ENCODE measurements at places on chromosomes 16 and 17.

- no peak for DNase-seq
These were observed 7.3 kb upstream of the SMG1 start for GRCh38 chr16:18933501-18933900.

- no peak for DNase-seq
These were observed 26.0 kb downstream of the PITPNC1 start for GRCh38 chr17:67403065-67403464.

GRCh38 chr16:13781169-13781564 lies 138.8 kb upstream of the ERCC4 start:
- no peak for DNase-seq

- no peak for DNase-seq
These were observed 21.0 kb downstream of the ADGRG5 start for GRCh38 chr16:57563487-57563750.

GRCh38 chr17:6994666-6995256 lies 1.1 kb upstream of the ALOX12 start:
- no peak for DNase-seq

- no peak for DNase-seq
These were observed 38.4 kb downstream of the HNF1B start for GRCh38 chr17:37706446-37706845.

- no peak for DNase-seq
These were observed at the start of gene MAPK7 for GRCh38 chr17:19378416-19379360. TSS of gene MAPK7 (plus strand) at chr17:19378498. CDS start at chr17:19378901, 403 bp downstream.

DNA sequence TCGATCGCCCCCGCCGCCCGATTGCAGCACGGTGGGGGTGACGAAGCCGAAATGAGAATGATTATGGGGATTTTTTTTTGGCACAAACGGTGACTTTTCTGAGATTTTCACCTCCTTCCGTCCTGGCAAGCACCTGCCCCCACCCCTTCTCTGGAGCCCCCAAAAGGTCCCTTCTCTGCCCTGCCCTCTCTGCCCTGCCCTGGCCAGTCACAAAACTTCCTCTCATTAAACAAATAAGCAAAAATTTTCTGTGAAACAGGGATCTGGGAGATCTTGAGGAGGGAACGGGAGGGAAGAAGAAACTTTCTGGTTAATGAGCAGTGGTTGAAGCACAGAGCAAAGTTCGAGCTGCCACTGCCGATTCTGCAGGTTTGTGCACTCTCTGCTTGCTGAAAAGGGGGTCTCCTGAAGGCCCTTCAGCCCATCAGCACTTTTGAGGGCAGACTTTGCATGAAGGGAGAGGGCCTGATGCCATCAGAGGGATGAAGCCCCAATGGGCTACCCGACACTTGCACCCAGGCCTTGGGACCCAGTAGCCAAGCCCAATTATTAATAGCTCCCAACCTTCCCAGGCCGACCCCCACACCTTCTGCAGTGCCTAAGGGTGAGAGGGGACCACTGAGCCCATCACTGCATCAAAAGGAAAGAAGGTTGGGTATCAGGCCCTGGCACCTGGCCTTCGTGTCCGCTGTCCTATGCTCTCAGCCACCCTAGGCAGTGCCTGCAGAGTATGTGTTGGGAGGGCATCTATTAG lies 1.0 kb upstream of the HOXB8 start:
- no peak for DNase-seq

DNA sequence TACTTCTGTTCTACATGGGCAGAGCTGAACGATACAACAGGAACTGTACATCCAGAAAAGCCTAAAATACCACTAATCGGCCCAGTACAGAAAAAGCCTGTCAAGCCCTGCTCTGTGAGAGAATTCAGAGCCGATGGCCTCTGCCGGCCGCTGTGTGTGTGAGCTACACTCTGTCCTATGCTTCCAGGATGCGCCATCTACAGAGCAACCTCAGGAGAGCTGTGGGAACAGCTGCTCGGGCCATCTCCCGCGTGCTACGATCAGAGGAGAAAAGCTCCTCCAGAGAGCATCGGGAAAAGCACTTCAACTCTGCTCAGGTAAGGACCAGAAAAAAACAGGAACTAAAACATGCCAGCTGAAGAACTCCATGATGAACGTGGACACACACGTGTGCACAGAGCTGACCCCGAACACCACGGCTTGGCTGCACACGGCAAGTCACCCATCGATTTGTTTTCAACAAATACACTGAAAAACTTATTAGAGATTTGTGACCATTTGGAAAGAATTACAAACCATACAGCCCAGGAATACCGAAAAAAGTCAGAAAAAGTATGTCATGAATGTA lies 115.9 kb downstream of the ANKRD11 start:
- peak; percentile 71 for DNase-seq

DNA sequence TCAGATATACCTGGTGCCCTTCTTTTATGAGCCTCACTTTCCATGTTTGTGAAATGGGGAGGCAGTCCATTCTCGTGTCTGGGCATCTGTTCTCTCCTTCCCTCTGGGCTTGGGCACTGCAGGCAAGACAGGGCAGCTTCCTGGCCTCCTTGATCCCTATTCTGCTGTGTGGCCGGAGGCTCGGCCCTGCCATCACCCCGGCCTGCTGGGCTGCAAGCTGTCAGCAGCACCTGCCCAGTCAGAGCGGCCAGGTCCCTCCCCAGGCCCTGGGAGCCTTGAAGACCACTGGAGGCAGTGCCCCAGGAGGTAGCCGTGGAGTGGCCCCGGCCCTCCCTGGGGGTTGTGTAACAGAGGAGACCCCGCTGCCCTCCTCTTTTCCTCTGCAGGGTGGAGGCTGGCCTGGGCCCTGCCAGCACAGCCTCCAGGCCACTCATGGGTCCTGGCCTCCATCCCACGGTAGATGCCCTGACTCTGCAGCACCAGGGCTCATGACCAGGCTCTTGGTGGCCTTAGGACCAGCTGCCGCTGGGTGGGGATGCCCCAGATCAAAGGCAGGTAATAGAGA lies 9.2 kb downstream of the KCNJ12 start:
- no peak for DNase-seq

DNA sequence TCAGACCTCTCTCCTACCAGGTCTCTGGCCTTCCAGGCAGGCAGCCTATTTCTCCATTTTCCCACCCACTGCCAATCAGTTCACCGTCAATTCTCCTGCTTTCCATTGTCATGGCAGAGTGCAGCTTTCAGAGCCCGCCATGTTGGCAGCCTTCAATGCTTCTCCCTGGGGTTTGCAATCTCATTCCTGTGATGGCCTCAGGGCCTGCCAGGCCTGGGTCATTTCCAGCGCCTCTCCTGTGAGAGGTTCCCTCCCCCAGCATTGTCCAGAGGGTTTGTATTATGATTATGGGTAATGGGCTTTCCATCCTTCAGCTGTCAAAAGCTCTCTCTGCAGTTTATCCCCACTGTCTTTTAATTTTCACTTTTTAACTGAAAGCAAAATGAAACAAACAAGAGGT lies 716.6 kb upstream of the CDH8 start:
- DNase-seq: peak; percentile 28

DNA sequence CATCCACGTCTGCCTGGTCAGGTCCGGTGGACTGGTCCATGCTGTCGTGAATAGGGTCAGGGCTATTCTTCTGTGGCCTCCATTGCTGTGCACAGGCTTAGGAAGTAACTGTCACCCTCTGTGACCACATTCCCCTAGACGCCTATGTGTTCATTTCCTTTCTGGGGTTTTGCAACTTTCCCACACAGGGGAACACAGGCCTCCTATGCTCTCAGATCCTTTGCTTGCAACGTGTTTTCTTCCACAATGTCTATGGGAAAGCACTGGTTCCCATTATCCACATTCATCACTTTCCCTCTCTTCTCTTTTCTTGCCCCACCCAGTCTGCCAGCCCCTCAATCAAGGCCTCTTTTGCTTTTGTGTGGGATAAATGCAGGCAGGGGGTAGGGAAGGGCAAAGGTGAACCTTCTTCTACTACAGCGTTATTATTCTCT lies 43.2 kb upstream of the DNAJA2 start:
- no peak for DNase-seq

DNA sequence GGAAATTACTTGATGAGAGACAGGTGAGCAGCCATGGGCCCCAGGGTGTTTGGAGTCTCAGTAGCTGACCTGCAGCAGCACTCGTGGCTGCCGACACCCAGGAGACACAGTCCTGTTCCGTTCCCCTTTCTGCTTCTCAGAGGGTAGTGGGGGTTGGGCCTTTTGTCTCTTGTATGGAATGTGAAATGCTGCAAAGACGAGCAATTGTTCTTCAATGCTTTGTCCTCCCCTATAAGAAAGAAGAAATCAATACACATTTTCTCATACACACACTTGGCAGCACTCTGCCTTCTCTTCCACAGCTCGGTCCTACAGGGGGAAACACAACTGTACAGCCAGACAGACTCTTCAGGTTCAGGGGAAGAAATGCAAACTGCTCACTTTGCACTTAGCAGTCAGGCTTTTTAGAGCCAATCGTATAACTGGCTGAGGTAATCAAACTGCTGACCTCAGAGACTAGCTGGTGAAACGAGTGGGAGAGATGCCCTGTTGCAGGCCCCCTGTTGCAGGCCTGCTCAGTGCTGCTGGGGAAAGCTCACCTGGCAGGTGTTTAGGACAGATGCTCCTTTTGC lies 96.7 kb downstream of the AATF start:
- no peak for DNase-seq

DNA sequence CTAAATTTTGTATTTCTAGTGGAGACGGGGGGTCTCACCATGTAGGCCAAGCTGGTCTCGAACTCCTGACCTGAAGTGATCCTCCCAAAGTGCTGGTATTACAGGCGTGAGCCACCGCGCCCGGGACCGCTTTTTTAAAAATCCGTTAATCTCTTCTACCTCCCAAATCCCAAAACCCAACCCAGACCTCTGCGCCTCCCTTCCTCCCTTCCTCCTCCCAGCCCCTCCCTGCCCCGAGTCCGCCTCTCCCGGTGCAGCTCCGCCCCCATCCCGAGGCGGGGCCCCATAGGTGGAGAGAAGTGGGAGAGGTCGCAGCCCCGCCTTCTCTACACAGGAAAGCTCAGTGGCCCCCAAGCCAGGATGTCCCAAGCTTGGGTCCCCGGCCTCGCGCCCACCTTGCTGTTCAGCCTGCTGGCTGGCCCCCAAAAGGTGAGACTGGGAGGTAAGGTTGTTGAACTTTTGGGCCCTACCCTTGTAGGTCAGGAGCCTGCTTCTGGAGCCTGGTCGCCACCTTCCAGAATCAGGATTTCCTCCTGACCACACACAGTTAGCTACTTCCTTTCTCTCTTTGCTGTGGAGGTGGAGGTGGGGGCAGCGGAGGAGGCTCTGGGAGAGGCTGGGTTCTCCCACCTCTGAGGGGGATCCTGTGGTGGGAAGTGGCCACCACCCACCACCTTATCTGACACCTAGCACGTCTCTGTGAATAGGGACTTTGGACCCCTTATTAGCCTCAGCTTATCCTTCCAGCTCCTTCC lies at the start of gene TMEM92:
TSS of gene TMEM92 (plus strand) at position 325 of the 755 bp plus-strand sequence. CDS start at position 361, 36 bp downstream.
- DNase-seq: no peak

DNA sequence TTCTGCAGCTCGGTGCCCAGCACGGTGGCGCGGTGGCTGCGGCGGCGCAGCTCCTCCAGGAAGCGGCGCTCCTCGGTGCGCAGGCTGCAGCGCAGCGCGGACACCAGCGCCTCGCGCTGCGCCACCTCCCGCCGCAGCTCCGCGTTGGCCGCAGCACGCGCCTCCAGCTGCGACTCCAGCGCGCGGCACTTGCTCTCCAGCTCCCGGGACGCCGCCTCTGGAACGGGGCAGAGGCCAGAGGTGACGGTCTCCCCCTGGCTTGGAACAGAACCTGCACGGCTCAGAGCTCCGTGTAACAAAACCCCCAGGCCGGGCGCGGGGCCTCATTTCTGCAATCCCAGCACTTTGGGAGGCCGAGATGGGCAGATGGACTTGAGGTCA lies 13.2 kb upstream of the CLUH start:
- peak; percentile 67 for DNase-seq

DNA sequence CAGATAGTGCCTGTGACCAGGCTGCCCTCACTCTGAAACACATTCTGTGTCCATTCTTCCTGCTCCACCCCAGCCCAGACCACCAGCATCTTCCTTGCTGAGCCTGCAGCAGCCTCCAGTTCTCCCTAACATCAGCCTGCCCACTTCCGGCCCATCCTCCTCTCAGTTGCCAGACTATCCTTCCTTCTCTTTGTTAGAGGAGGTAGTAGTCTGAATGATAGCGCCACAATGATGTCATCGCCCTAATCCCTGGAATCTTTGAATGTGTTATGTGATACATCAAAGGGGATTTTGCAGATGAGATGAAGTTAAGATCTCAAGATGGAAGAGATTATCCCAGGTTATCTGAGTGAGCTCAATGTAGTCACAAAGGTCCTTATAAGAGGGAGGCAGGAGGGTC lies 3.2 kb upstream of the ZDHHC1 start:
- no peak for DNase-seq

- DNase-seq: no peak
These were observed 11.1 kb upstream of the ATP2C2 start for GRCh38 chr16:84357191-84357651.

DNA sequence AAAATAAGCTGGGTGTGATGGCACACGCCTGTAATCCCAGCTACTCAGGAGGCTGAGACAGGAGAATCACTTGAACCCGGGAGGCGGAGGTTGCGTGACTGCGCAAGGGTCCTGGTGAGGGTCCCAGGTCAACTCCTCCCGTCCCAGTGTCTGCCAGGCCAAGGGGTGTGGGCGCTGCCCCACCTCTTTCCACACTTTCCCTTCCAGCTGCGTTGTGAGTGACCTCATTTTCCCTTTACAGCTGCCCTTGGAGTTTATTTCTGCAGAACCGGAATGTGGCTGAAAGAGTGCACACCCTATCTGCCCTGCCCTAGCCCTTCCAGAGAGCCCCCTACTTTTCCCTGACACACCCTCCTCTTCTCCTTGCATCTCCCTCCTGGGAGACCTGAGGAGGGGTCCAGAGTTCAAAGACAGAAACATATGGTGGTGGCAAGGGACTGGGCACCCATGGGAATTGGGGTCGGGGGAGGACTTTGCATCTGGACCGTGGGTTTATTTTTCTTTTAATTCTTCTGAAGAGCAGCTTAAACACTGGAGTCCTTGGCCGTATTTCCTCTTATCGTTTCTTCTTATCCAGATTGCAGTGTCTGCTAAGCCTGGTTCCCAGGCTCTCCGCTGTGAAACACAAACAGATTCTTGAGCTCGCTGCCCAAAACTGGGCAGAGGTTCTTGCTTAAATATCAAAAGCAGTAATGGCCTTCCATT lies 20.9 kb downstream of the MRC2 start:
- no peak for DNase-seq

DNA sequence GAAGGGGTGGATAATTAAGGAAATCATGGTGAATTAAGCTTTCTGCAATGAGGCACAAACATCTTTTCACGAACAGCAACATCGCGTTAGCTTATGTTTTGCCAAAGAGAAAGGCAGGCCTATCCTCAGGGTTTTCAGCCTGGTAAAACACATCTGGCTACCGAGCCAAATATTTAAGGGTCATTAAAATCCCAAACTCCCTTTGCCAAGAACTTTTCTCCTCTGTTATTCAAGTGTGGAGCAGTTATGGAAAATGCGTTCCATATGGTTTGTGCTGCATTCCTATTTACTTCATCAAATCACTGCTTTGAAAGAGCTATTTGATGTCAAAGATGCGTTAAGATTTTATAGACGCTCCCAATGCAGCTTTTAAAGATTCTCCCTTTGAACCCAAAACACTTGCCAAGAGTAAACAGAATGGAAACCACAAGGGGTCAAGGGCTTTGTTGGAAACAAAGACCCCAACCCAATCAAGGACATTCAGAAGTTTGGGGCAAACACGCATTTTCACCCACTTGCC lies 308.3 kb upstream of the CDH5 start:
- DNase-seq: no peak

- no peak for DNase-seq
These were observed 217.4 kb downstream of the RPTOR start for GRCh38 chr17:80762076-80762475.
